ENCODE measurements at places on chromosomes 13 and 19.

DNA sequence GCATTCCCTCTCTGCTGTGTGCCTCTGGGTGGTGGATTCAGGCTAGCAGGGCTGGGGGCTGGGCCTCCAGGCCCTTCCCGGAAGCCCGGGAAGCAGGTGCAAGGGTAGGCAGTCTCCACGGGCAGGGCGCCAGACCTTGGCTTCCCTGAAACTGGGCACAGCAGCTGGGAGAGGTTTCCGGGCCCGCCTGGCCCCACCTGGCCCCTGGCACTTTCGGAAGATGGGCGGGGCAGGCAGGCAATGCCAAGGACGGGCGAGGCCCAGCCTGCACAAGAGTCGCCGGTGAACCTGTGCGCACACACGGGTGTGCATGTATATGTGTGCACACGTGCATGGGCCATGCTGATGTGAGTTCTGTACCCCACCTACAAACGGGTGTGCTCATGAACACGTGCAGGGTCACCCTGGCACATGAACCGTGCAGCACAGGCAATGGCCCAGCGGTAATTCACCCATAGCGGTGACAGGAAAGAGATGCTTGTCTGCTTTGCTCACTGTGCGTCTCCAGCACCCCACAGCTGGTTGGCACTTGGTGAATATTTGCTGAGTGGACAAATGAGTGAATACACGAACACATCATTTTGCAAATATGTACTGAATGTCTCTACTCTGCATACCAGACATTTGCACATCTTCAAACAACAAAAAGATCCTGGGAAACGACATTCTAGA is 15.3 kb downstream of the GADD45B start:
- DNase-seq, result peak; percentile 71

DNA sequence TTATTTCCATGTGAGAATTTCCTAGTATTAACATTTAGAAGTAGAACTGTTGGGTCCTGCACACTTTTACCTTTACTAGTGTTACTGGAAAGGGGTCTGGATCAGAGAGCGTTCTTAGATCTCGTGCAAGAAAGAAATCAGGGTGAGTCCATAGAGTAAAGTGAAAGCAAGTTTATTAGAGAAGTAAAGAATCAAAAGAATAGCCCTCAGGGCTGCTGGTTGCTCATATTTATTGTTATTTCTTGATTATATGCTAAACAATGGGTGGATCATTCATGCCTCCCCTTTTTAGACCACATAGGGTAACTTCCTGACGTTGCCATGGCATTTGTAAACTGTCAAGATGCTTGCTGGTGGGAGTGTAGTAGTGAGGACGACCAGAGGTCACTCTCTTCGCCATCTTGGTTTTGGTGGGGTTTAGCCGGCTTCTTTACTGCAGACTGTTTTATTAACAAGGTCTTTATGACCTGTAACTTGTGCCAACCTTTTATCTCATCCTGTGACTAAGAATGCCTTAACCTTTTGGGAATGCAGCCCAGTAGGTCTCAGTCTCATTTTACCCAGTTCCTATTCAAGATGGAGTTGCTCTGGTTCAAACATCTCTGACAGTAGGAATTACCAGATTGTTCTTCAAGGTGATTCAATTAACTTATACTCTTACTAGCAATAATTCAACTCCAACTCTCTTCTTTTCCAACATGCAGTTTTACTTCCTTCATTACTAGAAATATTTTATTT is 27.4 kb downstream of the NDFIP2 start:
- no peak for DNase-seq

DNA sequence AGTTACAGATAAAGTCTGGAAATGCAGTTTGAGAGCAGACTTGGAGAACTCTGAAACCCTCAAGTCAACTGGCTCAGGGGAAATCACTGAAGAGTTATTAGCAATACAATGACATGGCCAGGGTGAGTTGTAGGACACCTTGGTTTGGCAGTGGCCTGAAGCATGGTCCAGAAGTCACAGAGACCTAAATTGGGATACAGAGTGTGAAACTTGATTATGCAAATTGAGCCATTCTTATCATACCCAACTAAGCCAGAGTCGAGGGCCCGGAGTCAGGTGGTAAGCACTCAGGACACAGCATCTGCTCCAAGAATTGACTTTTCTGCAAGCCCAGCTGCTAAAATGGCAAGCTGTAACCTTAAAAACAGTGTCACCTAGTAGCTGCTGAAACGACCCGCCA is 224.5 kb downstream of the DCLK1 start:
- DNase-seq, result no peak

DNA sequence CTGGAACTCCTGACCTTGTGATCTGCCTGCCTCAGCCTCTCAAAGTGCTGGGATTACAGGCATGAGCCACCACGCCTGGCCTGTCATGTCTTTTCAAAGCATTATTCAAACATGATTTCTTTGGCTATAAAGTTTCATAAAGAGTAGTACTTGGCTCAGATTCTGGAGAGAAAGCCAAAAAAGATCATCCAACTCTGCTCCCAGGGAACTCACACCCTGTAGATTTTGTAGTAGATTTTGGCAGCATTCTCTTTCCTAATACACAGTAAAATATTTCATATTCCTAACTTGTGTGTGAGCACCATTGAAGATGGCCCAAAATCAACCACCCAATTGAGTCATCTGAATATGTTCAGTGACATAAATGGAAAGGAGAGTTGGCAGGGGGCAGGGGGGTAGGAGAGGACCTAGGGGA is 48.4 kb downstream of the CAB39L start:
- no peak for DNase-seq

GRCh38 chr19:38293281-38293680 is 10.8 kb upstream of the C19orf33 start:
- DNase-seq, result no peak

DNA sequence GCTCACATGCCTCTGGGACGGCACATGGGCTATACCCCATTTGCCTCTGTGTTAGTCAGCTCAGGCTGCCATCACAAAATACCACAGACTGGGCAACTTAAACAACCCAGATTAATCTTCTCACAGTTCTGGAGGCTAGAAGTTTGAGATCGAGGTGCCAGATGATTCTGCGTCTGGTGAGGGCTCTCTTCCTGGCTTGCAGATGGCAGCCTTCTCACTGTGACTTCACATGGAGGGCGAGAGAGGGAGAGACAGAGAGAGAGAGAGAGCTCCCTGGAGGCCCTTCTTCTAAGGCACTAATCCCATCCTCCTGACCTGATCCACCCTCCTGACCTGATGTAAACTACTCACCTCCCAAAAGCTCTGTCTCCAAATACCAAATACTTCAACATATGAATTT is 55.0 kb downstream of the GPR12 start:
- no peak for DNase-seq

DNA sequence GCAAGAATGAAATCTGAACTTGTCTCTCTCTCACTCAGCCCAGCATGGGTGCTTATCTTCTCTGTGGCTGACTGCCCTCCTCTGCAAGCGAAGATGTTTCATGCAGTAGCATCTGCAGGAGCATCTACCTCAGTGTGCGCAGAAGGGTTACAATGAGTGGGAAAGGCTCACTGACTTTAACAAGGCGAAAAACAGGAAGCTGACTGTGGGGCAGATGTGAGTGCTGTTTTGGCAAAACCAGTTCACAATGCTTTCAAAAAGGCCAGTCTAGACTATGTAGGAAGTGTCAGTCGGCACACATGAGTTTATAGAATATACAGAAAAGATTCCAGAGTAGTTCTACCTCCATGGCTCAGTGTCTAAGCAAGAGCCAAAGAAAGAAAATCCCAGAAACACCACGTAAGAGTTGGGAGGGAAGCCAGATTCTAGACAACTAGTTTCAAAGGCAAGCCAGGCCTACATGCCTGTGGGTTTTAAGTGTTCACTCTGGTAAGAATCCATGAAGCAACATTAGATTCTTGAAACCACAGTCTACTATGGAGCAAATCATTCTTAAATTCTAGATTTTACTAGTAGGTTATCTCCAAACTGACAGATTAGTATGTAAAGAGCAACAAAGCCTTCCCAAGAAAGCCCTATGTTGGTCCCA is 124.5 kb downstream of the ABCC4 start:
- no peak for DNase-seq

GRCh38 chr13:91053318-91054065 is 294.0 kb upstream of the MIR17HG start:
- DNase-seq, result no peak

DNA sequence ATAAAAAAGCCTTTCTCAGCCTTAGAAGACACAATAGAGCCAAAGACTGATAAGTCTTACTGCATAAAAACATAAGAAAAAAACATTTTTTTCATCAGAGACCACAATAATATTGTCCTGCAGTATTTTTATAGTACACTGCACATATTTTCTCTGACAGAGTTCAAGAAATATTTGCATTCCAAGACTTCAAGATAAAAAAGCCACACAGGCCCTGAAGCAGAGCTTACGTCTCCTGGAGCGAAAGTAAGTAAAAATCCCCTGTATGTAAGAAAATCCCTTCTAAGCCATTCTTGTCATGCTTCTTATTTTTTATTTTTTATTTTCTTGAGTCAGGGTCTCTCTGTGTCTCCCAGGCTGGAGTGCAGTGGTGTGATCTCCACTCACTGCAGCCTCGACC is 755.9 kb downstream of the LIG4 start:
- no peak for DNase-seq

DNA sequence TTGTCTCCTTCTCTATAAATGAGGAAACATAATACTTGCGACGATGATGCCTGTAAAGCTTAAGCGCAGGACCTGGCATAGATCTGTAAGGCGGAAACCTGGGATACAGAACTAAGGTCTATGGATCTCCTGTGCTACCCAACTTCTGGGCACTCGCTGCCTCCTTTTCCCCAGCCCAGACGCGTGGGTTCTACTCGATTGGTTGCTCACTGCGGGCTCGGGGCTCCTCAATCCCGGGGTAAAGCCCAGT is 615 bp upstream of the PSMC4 start:
- DNase-seq, result no peak

DNA sequence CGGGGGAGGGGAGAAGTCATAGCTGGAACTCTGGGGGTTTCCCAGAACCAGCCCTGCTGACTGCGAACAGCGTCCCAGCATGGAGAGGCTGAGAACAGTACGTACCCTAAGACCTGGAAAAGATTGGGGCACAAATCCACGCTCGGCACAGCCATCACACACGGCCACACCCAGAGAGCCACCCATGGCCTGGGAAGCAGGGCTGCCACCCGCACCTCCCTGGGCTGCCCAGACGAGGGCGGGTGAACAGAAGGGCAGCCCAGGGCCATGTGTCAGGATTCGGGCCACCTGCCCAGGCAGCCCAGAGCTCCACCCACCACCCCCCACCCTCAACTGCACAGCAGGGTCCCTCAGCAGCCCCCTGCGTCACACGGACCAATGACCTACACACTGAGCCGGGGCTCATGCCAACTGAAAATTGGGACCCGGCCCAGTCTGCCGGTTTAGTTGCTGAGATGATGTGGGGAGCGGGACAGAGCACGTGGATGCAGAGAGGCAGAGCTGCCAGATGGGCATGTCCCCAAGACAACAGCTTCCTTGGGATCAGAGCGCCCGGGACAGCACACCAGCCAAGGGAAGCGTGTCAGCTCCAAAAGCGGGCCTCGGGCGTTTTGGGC is 8.5 kb downstream of the UBXN6 start:
- DNase-seq, result no peak

GRCh38 chr19:45205810-45206209 is 27.2 kb downstream of the BLOC1S3 start:
- no peak for DNase-seq

DNA sequence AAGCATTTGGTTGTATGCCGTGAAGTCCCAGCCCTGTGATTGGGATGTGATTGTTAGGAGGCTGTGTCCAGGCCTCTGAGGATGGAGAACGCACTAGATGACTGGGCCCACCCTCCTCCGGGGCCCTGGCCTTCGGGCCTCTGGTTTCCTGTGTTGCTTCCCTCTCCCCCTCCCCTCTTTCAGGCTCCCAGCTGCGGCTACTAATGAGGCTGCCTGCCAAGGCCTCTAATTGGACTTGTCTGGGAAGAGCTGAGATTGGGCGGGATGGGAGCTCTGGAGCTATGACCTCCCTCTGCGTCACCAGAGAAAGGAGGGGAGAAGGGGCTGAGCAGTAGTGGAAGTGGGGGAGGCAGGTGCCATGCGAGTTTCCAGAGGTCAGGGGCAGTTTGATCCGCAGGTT is 9.9 kb downstream of the PTH2 start:
- no peak for DNase-seq

DNA sequence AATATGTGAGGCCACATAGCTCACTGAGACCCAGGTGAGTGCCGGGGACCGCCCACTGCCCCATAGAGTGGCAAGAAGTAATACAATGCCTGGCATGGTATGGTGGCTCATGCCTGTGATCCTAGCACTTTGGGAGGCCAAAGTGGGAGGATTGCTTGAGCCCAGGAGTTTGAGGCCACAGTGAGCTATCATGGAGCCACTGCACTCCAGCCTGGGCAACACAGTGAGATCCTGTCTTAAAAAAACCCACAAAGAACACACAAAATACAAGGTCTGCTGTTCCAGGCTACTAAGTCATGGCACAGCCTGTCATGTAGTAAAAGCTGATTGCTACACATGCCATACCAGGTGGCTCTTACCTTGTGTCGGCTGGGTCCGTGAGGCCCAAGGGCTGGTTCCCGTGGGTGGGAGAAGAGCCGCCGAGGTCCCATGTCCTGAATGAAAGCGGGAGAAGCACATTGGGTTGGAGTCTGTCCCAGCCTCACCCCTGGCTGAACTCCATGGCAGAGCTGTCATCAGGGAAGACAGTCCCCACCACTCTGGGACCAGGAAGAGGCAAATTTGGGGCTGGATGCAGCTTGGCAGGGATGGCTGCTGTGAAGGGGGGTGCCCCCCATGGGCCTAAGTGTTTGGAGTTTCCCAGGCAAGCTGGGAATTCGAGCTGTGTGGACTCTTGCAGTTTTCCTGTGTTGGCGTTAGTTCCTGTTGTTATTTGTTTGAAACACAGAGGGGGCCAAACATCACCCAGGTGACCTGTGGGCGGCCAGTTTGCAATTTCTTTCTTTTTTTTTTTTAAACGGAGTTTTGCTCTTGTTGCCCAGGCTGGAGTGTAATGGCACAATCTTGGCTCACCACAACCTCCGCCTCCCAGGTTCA is 3.2 kb upstream of the FDX2 start:
- DNase-seq, result no peak

DNA sequence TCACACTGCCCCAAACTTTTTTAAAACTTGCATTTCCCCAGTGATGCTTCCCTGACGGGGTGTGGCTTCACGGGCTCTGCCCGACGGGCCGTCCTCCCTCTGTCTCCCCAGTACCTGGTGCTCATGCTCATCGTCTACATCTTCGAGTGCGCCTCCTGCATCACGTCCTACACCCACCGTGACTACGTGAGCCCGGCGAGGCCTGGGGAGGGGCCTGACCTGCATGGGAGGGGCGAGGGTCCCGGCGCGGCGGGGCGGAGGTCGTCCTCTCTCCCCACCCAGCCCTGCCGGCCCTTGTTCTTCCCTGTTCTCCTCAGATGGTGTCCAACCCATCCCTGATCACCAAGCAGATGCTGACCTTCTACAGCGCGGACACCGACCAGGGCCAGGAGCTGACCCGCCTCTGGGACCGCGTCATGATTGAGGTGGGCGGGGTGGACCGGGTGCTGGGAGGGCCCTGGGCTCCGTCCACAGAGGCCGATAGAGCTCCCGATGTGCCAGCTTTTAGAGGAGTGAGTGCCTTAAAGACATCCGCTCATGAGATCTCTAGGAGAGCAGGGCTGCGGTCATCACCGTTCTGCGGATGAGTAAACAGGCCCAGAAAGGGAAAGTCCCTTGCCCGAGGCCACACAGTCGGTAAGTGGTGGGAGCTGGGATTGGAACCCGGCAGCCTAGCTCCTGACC is 6.9 kb downstream of the UPK1A start:
- peak; percentile 88 for DNase-seq

- DNase-seq, result no peak
These were observed 1.1 kb downstream of the ZNF836 start for GRCh38 chr19:52170304-52170703.

GRCh38 chr19:12784394-12784870 is 6.9 kb upstream of the JUNB start:
- DNase-seq, result no peak

- DNase-seq, result no peak
These were observed 97.3 kb downstream of the CACNA1A start for GRCh38 chr19:13408889-13409518.

All from HTR-8/SVneo (cell line).